Upper lobe of right lung (tissue), 1 donor: ENCODE measurements at places on chromosomes 6 and 20.

- DNase-seq = no peak
These were observed 48.9 kb downstream of the HDDC2 start for GRCh38 chr6:125252891-125253290.

- no peak for DNase-seq
These were observed 307.2 kb downstream of the SOX4 start for GRCh38 chr6:21900730-21901129.

DNA sequence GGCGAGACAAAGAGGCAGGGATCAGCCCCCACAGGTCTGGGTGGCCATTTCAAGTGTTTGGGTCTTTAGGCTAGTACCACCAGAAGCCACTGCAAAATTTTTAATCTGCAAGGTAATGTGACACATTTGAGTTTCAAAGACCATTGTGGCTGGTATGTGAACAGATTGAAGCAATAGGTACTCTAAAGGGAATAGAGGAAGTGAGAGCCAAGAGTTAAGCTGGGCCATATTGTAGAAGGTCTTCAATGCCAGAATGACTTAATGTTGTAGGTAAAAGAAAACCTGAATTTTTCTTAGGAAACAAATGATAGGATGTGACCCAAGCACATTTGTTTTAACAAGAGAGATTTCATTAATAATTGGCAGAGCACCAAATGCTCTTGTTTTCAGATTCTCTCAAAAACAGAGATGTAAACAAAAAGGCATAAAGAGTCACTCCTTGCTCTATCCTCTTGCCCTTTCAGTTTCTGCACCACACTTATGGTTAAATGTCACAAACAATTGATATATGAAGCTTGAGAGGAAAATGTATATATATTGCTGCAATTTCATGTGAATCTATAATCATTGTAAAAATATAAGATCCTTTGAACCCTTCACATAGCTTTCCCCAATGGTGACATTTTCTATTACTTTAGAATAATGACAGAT, 307.1 kb upstream of the PLN start:
- no peak for DNase-seq

- no peak for DNase-seq
These were observed 255.2 kb downstream of the CD109 start for GRCh38 chr6:73951183-73951582.

- DNase-seq = no peak
These were observed 171.6 kb upstream of the ID4 start for GRCh38 chr6:19665613-19665909.

- DNase-seq = no peak
These were observed 32.0 kb upstream of the TCF21 start for GRCh38 chr6:133856911-133857310.

DNA sequence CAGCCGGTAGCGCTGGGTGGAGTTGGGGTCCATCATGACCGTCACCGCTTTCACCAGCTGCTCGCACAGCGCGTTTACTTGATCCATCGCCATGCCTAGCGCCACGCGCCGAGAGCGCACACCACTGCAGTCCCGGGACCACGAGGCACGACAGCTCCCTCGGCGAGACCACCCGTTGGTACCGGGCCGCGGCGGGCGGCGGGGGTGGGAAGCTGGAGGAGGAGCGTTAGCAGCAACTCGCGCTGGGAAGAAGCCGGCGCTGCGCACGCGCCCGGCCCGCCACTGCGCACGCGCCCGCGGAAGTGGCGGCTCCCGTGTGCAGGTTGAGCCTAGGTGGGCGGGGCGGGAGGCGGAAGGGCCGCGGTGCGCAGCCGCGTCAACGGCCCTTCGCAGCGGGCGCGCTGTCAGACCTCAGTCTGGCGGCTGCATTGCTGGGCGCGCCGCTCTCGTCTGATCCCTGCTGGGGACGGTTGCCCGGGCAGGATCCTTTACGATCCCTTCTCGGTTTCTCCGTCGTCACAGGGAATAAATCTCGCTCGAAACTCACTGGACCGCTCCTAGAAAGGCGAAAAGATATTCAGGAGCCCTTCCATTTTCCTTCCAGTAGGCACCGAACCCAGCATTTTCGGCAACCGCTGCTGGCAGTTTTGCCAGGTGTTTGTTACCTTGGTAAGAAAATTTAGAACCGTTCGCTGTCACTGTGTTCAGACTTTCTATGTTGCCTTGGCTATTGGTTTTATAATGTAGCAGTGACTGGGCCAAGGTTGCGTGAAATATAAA, at the start of the genes POLH and XPO5:
TSS of gene POLH (plus strand) at position 414 of the 780 bp plus-strand sequence. CDS start 6,135 bp downstream, outside the sequence.
TSS of gene XPO5 (minus strand) at position 267 of the 780 bp plus-strand sequence. CDS start at position 93, 174 bp downstream.
- peak; percentile 97 for DNase-seq
